H9 (cell line): ENCODE measurements at places on chromosomes 7 and 10.

DNA sequence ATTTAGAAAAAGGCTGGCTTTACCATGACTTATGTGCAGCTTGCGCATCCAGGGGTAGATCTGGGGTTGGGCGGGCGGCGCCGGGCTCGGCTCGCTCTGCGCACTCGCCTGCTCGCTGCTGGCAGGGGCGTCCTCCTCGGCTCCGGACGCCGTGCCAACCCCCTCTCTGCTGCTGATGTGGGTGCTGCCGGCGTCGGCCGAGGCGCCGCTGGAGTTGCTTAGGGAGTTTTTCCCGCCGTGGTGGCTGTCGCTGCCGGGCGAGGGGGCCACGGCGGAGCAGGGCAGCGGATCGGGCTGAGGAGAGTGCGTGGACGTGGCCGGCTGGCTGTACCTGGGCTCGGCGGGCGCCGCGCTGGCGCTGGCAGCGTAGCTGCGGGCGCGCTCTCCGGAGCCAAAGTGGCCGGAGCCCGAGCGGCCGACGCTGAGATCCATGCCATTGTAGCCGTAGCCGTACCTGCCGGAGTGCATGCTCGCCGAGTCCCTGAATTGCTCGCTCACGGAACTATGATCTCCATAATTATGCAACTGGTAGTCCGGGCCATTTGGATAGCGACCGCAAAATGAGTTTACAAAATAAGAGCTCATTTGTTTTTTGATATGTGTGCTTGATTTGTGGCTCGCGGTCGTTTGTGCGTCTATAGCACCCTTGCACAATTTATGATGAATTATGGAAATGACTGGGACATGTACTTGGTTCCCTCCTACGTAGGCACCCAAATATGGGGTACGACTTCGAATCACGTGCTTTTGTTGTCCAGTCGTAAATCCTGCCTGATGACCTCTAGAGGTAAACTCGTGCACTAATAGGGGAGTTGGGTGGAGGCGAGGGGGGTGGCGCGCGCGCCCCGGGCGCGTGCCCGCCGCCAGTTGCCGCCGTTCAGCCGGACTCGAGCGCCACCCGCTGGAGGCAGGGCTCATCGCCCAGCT lies at the start of gene HOXA5:
Gene HOXA5 (minus strand): TSS at position 659 of the 927 bp plus-strand sequence. CDS start 74 bp downstream, at position 585.
- H3K27me3 ChIP-seq: peaks cover 97% of the 10 kb centered on the region
- H3K4me3 ChIP-seq: peak within 1 kb of the TSS; percentile 58
- H3K36me3 ChIP-seq: no peaks in the 10 kb centered on the region; the same call in none of the 3 replicates
- no peak within 1 kb of the TSS for H3K27ac ChIP-seq
- H3K4me1 ChIP-seq: no peaks in the 10 kb centered on the region

DNA sequence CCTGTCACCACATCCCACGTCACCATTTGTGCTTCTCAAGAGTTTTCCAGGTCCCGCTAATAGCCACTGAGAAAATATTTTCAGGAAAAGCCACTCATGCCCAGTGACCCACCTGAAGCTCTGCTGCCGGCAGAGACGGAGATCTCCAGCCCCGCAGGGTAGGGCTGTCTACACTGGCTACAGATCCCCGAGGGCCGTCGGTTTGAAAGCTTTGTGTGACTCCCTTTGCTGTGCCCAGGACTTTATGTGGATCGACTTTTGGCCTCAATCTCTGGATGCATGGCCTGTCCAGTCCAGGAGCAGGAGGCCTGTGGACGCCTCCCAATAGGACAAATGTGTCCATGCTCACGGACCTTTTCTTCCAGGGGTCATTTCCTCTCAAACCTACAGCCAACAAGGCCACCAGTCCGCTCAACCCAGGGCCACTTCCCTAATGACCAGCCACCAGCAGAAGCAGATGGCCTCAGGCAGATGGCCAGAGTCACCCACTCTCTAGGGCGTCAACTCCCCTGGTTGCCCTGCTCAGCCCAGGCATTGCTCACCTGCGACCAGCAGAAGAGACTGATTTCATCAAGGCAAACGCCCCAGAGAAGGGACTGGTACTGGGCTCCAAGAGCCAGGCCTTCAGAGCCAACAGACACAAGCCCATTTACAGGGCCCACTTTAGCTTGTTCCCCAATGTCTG lies 76.4 kb downstream of the OAT start:
- H3K27me3 ChIP-seq: no peaks in the 10 kb centered on the region
- H3K27ac ChIP-seq: no peak overlapping the region
- DNase-seq: peak; percentile 12
- H3K36me3 ChIP-seq: no peaks in the 10 kb centered on the region
- H3K4me1 ChIP-seq: no peaks in the 10 kb centered on the region

- H3K27ac ChIP-seq: no peak overlapping the region
- no peaks in the 10 kb centered on the region for H3K27me3 ChIP-seq
- peaks cover 12% of the 10 kb centered on the region for H3K36me3 ChIP-seq
- H3K4me3 ChIP-seq: no peak overlapping the region
These were observed 60.2 kb downstream of the SMURF1 start for GRCh38 chr7:99083733-99084132.

GRCh38 chr7:106598663-106599342 lies 62.2 kb downstream of the CCDC71L start:
- 0 out of 2 replicates have a peak, but pooled peaks cover 2% of the 10 kb centered on the region for H3K4me1 ChIP-seq
- H3K36me3 ChIP-seq: no peaks in the 10 kb centered on the region
- no peaks in the 10 kb centered on the region for H3K27me3 ChIP-seq
- no peak overlapping the region for H3K27ac ChIP-seq

DNA sequence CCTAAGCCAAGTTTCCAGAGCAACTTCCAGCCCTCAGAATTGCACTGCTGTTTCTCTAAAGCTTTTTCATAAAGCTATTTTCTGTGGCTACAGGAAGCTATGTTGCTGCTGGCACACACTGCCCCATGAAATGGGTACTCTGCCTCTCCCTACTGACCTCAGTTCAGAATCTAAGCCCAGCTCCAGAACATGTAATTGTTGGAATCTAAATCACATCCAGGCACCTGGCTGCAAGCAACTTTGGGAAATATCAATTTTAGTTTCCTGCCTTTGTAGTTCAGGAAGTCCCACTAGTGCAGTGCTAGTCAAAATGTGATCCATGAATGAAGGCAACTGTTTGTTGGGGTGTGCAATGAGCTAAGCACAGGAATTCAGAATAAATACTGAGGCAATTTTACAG lies 226.2 kb downstream of the THSD7A start:
- no peak for DNase-seq
- no peak overlapping the region for H3K27ac ChIP-seq
- H3K4me3 ChIP-seq: no peak overlapping the region

GRCh38 chr7:46557295-46557711 lies 636.2 kb upstream of the IGFBP3 start:
- H3K36me3 ChIP-seq: no peaks in the 10 kb centered on the region
- H3K27ac ChIP-seq: no peak overlapping the region
- no peak overlapping the region for H3K4me3 ChIP-seq
- H3K4me1 ChIP-seq: no peaks in the 10 kb centered on the region

DNA sequence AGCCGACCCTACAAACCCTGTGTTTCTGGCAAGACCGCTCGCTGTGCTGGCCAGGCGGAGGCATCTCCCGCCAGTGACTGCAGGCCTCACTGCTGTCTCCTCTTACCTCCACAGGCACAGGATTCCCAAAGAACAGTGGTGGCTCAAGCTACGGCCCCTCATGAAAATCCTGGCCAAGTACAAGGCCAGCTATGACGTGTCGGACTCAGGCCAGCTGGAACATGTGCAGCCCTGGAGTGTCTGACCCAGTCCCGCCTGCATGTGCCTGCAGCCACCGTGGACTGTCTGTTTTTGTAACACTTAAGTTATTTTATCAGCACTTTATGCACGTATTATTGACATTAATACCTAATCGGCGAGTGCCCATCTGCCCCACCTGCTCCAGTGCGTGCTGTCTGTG lies 36.2 kb downstream of the PITRM1 start:
- no peak overlapping the region for H3K27ac ChIP-seq
- H3K27me3 ChIP-seq: no peaks in the 10 kb centered on the region
- no peak for DNase-seq
- no peak overlapping the region for H3K4me3 ChIP-seq

- H3K27me3 ChIP-seq: peaks cover 6% of the 10 kb centered on the region; the same call in 1 of the 2 replicates
- no peak overlapping the region for H3K27ac ChIP-seq
- H3K4me1 ChIP-seq: no peaks in the 10 kb centered on the region
- no peaks in the 10 kb centered on the region; the same call in 1 of the 3 replicates for H3K36me3 ChIP-seq
- DNase-seq: no peak
These were observed 3.7 kb upstream of the UTF1 start for GRCh38 chr10:133226251-133226808.

- no peaks in the 10 kb centered on the region for H3K27me3 ChIP-seq
- H3K4me1 ChIP-seq: peaks cover 13% of the 10 kb centered on the region
These were observed 93.8 kb downstream of the ZRANB1 start for GRCh38 chr10:125035588-125036295.

DNA sequence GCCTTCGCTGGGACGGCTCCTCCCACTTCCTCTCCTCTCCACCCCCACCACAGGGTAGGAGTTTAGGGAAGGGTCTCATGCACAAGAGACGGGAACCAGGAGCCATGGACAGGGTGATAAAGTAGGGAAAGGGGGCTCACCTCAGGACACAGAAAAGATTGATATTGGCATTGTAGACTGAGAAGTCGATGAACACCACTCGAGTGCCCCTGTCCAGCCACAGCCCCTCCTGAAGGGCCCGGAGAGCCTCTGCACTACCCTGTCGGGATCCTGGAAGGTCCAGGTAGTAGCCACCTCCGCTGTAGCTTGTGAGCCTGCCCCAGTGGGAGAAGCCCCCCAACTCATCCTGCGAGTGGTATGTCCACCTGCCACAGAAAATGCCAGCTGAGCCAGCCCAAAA lies 10.8 kb upstream of the BLOC1S2 start:
- H3K36me3 ChIP-seq: peaks cover 6% of the 10 kb centered on the region
- H3K27ac ChIP-seq: no peak overlapping the region
- DNase-seq: no peak
- no peak overlapping the region for H3K4me3 ChIP-seq

DNA sequence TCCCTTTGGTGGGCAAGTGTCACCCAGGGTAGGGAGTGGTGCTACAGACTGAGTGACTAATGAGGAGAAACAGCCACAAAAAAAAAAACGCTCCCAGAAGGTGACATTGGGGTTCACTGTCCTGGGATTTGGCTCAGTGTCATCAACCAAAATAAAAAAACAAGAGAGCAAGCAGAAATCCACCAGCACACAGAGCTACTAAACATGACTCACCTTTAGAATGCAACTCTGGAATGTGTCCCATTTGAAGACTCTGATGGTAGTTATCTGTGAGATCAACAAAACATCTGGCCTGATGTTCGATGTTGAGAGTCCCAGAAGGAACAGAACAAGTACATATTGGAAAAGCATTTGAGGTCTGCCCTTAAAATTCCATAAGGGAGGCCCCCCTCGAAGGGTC lies 200.3 kb upstream of the LYZL2 start:
- no peak for DNase-seq
- no peak overlapping the region for H3K27ac ChIP-seq
- H3K4me3 ChIP-seq: no peak overlapping the region
- no peaks in the 10 kb centered on the region for H3K36me3 ChIP-seq

DNA sequence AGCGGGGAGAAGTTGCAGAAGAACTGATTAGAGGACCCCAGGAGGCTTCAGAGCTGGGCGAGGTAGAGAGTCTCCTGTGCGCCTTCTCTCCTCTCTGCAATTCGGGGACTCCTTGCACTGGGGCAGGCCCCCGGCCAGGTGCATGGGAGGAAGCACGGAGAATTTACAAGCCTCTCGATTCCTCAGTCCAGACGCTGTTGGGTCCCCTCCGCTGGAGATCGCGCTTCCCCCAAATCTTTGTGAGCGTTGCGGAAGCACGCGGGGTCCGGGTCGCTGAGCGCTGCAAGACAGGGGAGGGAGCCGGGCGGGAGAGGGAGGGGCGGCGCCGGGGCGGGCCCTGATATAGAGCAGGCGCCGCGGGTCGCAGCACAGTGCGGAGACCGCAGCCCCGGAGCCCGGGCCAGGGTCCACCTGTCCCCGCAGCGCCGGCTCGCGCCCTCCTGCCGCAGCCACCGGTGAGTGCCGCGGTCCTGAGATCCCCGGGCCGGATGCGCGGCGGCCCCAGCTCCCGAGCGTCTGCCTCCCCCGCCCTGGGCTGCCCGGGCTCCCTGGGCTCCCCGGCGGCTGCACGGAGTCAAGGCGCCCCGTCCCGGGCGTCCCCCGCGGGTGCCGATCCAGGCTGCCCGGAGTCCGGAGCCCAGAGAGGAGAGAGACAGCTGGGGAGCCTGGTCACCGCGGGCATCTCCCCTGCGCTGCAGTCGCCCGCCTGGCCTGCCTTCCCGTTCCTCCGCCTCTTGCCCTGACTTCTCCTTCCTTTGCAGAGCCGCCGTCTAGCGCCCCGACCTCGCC lies at the start of gene PLAU:
Gene PLAU (plus strand): TSS at position 369 of the 789 bp plus-strand sequence. CDS start 424 bp downstream, outside the sequence.
- H3K27ac ChIP-seq: no peak within 1 kb of the TSS
- peak within 1 kb of the TSS; percentile 92 for H3K4me3 ChIP-seq
- H3K4me1 ChIP-seq: peaks cover 9% of the 10 kb centered on the region
- peak; percentile 70 for DNase-seq
- H3K36me3 ChIP-seq: peaks cover 3% of the 10 kb centered on the region; the same call in 1 of the 2 replicates
- no peaks in the 10 kb centered on the region; the same call in 1 of the 2 replicates for H3K27me3 ChIP-seq

- peak; percentile 76 for DNase-seq
- H3K4me1 ChIP-seq: no peaks in the 10 kb centered on the region
- no peaks in the 10 kb centered on the region for H3K27me3 ChIP-seq
- H3K36me3 ChIP-seq: peaks cover 1% of the 10 kb centered on the region; the same call in 1 of the 3 replicates
These were observed 16.9 kb upstream of the ZFAND2A start for GRCh38 chr7:1176891-1177373.

GRCh38 chr7:44096326-44096881 lies 7.7 kb upstream of the AEBP1 start:
- H3K36me3 ChIP-seq: no peaks in the 10 kb centered on the region
- no peaks in the 10 kb centered on the region for H3K27me3 ChIP-seq
- H3K4me1 ChIP-seq: no peaks in the 10 kb centered on the region
- no peak overlapping the region for H3K27ac ChIP-seq
- DNase-seq: no peak

DNA sequence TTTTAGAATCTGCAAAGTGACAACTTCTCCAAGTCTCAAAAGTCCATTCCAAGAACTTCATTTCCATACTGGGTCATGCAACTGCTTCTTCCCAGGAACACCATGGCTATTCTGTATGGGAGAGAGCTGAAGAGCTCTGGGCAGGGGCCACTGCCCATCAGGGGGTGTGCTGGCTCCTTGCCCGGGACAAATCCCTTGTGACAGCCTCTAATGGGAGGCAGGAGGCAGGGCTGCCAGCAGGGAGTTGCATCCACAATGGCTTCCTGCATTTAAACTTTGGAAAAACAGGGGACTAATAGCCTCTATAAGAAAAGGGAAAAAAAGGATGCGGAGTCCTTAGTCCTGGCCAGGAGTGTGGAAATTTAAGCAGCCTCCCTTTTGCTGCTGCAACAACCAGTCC lies 18.4 kb upstream of the FRMD4A start:
- H3K4me3 ChIP-seq: no peak overlapping the region
- no peaks in the 10 kb centered on the region for H3K4me1 ChIP-seq
- H3K27me3 ChIP-seq: no peaks in the 10 kb centered on the region
- no peak overlapping the region for H3K27ac ChIP-seq
- no peak for DNase-seq
- H3K36me3 ChIP-seq: no peaks in the 10 kb centered on the region

DNA sequence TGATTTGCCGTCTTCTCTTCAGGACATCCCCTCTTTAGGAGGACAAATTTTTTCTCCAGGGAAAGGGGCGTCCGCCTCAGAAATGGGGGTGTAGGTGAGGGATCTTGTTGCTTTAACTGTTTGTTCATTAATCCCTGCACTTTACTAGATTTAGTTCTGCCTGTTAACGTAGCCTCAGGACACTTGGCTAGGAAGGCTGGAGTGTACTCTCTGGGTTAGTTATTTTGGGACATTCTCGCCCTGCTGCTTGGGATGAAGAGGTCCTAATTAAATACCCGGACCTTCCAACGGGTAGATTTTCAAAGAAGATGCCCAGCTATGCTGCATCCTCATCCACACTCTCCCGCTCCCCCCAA lies 552 bp upstream of the ZNF365 start:
- H3K4me1 ChIP-seq: no peaks in the 10 kb centered on the region
- H3K4me3 ChIP-seq: peak overlapping the region; percentile 72
- H3K27ac ChIP-seq: no peak overlapping the region
- no peaks in the 10 kb centered on the region for H3K36me3 ChIP-seq
- H3K27me3 ChIP-seq: peaks cover 6% of the 10 kb centered on the region; the same call in 1 of the 2 replicates
- no peak for DNase-seq
